ENCODE measurements at places on chromosomes 7 and 10.

GRCh38 chr7:7565746-7566650, 686 bp upstream of the MIOS start:
- no peak for DNase-seq

- no peak for DNase-seq
Measured at GRCh38 chr10:125533866-125534265, 149.1 kb downstream of the TEX36 start.

GRCh38 chr10:125823663-125824251, 411 bp downstream of the BCCIP start:
- DNase-seq, result no peak

DNA sequence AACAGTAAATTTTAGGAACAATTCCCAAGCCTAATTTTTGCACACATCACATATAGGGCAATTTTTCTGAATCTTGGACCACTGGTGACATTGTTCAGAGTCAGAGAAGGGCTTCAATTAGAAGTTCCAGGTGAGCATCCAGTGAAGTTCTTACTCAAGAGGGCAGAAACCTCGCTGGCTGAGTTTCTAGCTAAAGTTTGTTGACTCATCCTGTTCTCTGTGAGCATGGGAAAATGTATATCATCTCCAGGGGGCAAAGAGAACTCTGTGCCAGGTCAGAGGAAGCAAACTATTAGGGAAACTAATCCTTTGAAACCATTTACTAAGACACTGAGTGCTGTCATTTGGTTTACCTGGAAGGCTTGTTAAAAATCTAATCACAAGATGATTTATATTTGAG, 695.6 kb upstream of the IGFBP3 start:
- DNase-seq, result no peak

- no peak for DNase-seq
Measured at GRCh38 chr10:34689053-34689452, 126.0 kb downstream of the PARD3 start.

DNA sequence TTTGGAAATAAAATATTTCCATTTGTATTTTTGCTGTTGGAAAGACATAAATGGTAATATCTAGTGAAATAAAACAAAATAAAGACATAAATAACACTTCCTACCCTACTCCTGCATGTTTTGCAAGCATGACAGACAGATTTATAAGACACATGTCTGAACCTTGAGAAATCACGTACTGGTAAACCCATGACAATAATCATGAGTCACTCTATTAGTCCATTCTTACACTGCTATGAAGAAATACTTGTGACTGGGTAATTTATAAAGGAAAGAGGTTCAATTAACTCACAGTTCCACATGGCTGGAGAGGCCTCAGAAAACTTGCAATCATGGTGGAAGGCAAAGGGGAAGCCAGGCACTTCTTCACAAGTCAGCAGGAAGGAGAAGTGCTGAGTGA, 942.2 kb downstream of the REEP3 start:
- no peak for DNase-seq

DNA sequence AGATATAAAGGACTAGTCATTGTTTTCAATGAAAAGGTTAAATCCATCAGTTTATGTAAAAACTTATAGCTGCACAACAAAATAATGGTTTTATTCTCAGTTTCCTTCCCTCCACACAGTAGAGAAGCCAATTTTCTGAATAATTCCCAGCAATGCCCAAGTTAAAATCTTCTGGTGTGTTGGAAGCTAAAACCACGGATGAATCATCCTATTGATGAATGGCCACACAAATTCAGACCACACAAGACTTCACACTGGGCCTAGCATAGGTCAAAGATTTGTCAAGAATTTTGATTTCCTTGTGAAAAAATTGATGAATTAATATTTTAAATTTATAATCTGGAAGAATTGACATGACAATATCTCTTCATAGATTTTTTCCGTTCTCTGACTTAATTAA, 617.6 kb downstream of the INHBA start:
- DNase-seq, result no peak

GRCh38 chr7:24313777-24314176, 29.8 kb downstream of the NPY start:
- DNase-seq, result no peak

DNA sequence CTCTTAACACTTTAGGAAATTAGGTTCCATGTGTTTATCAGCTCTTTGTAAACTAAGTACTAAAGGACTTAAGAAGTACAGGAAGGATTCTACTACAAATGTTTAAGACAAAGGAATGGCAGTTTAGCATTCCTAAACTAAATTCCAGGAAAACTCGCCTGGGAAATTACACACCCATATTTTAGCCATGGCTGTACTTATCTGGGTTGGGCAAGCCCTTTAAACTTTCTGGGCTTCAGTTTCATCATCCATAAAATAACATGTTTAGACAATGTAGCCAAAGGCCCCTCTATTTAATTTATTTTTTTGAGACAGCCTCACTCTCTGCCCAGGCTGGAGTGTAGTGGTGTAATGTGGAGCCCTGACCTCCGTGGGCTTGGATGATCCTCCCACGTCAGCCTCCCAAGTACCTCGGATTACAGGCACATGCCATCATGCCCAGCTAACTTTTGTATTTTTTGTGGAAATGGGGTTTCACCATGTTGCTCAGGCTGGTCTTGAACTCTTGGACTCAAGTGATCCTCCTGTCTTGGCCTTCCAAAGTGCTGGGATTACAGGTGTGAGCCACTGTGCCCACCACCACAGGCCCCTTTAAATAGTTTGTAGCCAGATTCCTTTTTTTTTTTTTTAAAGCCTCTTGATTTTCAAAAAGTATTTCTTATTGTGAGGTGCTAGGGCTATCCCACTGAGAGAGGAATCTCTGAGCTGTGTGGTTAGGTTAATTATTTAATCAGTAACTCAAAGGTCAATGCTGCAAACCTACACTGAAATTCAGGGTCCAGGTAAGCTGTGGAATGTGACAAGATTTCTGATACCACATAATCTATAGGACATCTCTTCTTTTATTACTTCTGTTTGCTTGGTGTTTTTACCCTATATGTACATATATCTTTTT, 32.1 kb downstream of the TMEM60 start:
- DNase-seq, result no peak

GRCh38 chr7:40447345-40447744, 312.5 kb downstream of the SUGCT start:
- no peak for DNase-seq

DNA sequence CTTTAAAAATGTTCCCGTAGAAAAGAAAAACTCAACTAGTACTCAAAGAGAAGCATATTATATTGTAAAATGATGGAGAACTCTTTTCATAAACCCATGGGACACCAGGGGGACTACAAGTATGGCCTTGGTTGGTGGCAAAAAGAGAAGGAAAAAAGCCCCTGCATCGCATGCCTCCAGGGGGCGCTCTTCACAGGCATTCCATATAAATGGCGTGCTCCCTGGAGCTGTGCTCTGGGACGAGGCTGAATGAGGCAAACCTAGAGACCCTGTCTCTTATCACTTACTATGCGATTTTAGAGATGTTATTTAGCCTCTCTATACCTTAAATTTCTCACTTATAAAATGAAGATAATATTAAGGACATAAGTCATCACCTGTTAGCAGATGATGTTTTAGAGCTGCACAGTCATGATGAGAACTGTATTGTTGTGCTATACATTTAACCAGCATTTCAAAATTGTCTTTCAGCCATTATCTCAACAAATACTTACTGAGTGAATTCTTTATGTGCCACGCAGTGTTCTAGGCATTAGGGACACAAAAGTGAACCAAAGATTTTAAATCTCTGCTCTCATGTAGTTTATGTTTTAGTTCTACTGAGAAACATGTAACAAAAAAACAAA, 105.8 kb downstream of the ARHGAP21 start:
- peak; percentile 48 for DNase-seq

GRCh38 chr7:3094701-3095445, 51.2 kb upstream of the CARD11 start:
- peak; percentile 62 for DNase-seq

DNA sequence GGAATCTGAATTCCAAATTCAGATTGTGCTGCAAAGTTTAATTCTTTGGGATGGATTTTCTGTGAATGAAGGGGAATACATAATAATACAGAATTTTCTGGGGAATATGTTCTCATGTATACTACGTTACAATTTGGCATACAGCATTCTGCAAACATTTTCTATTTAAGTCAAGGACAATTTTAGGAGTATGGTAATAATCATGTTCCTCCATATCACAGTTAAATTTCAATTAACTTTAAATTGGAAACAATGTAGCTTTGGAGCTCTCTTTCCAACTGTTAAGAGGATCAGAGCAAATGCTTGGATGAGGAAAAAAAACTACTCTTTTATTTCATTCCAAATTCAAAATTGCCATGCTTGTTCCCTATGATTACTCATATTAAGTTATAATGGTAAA, 217.5 kb downstream of the JAZF1 start:
- DNase-seq, result no peak

GRCh38 chr10:65204999-65205398, 1683.8 kb downstream of the REEP3 start:
- DNase-seq, result no peak

- peak; percentile 18 for DNase-seq
Measured at GRCh38 chr10:4067531-4067930, 282.5 kb upstream of the KLF6 start.

- DNase-seq, result no peak
Measured at GRCh38 chr7:7321681-7322080, 139.3 kb downstream of the C1GALT1 start.

GRCh38 chr10:132612571-132613504, 75.3 kb downstream of the INPP5A start:
- DNase-seq, result no peak

DNA sequence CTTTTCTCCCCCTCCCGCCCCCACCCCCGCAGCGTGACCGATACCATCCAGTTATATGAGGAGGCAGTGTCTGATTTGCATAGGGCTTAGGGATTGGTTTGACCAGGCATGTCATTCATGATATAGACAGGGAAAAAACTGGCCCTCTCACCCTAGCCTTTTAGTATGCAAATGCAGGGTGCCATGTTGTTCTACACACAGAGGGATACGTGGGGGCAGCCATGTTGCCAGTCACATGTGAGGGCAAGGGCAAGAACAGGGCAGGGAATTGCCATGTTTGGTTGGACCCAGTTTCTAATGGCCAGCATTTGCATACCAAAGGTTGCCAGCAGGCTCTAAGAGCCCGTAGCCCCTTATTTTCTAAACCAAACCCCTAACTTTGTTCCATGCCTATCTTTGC, 552.1 kb downstream of the SORCS1 start:
- no peak for DNase-seq

GRCh38 chr10:7969623-7970022, 84.9 kb upstream of the GATA3 start:
- DNase-seq, result no peak

DNA sequence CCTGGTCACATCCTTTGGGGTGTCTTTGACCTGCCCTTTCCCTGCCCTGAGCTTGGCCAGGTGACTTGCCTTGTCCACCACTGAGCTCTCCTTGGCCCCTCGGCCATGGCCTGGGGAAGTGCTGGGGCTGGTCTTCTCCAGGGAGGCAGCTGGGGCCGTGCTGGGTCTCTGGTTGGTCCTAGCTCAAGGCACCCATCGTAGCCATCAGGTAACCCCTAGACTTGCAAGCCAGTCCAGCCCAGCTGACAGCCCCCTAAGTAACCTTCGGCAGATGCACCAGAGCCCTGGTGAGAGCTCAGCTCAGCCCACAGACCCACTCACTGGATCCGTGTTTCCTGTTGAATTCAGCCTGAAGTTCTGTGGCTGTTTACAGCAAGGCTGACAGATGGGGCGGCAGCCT, 176.2 kb upstream of the SHH start:
- DNase-seq, result no peak

DNA sequence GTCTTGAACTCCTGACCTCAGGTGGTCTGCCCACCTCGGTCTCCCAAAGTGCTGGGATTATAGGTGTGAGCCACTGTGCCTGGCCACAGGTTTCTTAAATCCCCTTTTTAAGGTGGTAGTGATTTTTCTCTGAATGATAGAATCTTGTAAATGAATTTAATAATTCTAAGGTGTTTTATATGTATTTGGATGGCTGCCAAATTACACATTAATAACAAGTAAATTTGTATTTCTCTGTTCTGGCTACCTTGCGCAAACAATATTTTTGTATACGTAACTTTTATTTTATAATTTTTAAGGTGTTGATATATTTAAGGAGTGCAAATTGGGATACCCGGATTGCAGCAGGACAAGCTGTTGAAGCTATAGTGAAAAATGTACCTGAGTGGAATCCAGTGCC, 16.1 kb downstream of the BTAF1 start:
- no peak for DNase-seq

DNA sequence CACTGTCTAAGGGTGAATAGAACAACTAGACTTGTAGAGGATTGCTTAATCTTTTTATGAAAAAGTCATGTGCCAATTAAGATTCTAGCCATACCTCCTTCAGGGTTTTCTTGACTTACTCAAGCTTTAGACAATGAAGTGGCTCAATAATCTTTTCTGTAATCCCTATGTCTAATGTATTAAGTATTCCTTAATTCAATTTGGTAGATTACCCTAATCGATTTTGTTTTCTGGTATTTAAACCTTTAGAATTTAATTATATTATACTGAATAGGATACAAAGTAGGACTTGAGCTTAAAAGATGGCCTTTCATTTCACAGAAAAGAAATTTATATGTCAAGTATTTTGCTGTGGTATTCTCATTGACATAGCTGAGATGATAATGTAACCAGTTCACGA, 597.9 kb upstream of the C7orf33 start:
- no peak for DNase-seq

GRCh38 chr7:67825356-67825755, 828.7 kb downstream of the TYW1 start:
- no peak for DNase-seq

GRCh38 chr7:31190906-31191305, 138.8 kb downstream of the ADCYAP1R1 start:
- no peak for DNase-seq

DNA sequence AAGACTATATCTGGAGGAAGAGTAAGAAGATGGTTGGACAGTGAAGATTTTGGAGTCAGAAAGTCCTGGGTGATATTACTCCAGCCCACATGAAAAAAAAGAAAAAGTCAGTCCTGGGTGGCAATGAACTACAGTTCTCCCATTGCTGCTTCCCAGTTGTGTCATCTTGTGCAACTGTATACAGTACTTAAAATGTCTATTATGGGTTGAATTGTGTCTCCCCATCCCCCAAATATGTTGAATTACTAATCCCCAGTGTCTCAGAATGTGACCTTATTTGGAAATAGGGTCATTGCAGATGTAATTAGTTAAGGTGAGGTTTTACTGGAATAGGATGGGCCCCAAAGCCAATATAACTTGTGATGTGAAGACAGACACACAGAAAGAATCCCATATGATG, 15.6 kb downstream of the SEC23IP start:
- no peak for DNase-seq

- no peak for DNase-seq
Measured at GRCh38 chr7:47707583-47707982, 125.7 kb upstream of the TNS3 start.

GRCh38 chr10:48472501-48473069, 132.3 kb downstream of the ARHGAP22 start:
- no peak for DNase-seq

GRCh38 chr7:150945171-150945852, 32.8 kb downstream of the KCNH2 start:
- DNase-seq, result no peak

GRCh38 chr10:103673606-103674005, 180.1 kb downstream of the NEURL1 start:
- DNase-seq, result no peak
